ENCODE measurements at places on chromosomes 4 and X.

DNA sequence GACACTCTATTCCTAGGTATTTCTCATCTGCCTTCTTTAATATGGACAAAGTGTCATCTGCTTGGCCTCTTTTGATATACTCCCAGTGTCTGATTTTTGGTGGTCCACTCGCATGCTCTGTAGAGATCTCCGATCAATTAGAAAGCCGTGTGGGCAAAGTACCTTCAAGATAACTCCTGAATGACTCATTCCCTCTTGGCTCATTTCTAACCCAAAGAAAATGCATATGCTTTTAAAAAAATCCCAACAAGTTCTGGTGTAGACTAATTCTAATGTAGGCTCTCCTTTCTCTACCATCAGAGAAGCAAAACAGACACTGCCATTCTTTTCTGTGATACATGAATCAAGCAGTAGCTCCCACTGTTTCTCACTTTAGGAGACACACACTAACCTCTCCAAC, 714.9 kb upstream of the ADGRL3 start:
- no peak for DNase-seq

- DNase-seq = peak; percentile 71
Measured at GRCh38 chr4:156615066-156615531, 356.5 kb downstream of the PDGFC start.

GRCh38 chr4:78496021-78496643, 55.4 kb upstream of the ANXA3 start:
- DNase-seq = peak; percentile 10

GRCh38 chr4:28686618-28687017, 1826.0 kb downstream of the STIM2 start:
- no peak for DNase-seq

DNA sequence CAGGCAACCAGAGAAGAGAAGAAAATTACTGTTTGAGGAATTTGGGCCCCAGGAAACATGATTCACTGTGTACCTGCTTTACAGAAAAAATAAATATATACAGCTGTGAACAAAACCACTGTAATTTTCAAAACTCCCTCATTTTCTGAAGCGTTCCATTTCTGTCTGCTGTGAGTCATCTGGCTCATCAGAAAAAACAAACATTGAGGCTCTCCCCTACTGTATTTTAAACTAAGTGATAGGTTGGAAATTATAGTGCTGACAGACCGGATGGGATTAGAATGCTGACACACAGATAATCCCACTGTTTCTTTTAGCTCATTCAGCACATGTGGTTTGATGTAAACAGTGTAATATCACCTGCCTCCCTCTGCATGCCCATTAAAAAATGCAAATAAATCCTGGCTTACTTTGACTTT, 847.0 kb downstream of the TRIML1 start:
- peak; percentile 59 for DNase-seq

GRCh38 chr4:71404049-71404448, 65.2 kb downstream of the SLC4A4 start:
- peak; percentile 35 for DNase-seq

- DNase-seq = no peak
Measured at GRCh38 chr4:113708250-113708649, 53.3 kb downstream of the CAMK2D start.

- peak; percentile 18 for DNase-seq
Measured at GRCh38 chr4:105092768-105093167, 53.9 kb upstream of the TET2 start.

- DNase-seq = no peak
Measured at GRCh38 chrX:104488811-104489210, 77.2 kb upstream of the IL1RAPL2 start.

DNA sequence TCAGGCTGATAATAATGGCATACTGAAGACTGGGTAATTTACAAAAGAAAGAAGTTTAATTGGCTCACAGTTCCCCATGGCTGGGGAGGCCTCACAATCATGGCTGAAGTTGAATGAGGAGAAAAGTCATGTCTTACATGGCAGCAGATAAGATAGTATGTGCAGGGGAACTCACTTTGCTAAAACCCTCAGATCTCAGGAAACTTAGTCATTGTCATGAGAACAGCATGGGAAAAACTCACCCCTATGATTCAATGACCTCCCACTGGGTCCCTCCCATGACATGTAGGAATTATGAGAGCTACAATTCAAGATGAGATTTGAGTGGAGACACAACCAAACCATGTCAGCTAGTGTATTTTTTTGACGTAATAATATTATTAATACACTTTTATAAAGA, 149.8 kb upstream of the BOD1L1 start:
- DNase-seq = no peak

DNA sequence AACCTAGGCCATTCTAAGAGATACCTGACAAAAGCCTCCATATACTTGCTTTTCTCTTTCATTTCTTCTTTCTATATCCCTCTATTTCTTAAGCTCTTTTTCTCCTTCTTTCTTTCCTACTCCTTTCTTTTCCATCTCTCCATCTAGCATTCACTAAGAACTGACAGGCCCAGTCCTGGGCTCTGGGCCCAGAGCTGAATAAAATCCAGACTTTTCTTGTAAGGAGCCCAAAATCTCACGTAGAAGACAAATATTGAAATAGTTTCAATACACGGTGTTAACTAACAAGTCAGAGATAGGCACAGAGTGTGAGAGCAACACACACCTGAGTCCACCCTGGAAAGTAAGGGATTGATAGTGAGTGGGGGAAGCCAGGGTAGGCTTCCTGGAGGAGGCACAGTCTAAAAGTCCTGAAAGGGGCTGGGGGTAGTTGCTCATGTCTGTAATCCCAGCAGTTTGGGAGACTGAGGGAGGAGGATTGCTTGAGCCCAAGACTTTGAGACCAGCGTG, 73.2 kb upstream of the EFNB1 start:
- DNase-seq = peak; percentile 43

GRCh38 chrX:130625386-130625785, 223.6 kb downstream of the RBMX2 start:
- no peak for DNase-seq

DNA sequence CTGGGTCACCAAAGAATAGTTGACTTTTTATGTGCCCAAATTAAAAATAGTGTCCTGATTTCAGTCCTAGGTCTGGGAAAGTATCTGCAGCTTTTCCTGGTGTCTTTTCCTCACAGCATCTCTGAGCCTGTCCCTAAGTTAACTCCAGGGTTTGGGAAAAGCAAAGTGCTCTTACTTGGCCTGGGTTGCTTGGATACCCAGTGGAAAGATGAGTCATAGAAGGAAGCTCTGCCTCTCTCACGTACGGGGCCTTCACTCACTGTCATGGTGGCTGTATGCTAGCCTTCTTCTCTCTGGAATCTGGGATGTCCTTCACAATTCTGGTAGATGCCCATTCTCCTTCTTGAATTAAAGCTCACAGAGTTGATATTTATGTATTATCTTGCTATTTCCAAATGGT, 607.3 kb downstream of the ANKRD50 start:
- DNase-seq = no peak

GRCh38 chrX:118324588-118324987, 21.3 kb upstream of the WDR44 start:
- no peak for DNase-seq

GRCh38 chr4:10009861-10010500, 11.3 kb downstream of the SLC2A9 start:
- DNase-seq = no peak

DNA sequence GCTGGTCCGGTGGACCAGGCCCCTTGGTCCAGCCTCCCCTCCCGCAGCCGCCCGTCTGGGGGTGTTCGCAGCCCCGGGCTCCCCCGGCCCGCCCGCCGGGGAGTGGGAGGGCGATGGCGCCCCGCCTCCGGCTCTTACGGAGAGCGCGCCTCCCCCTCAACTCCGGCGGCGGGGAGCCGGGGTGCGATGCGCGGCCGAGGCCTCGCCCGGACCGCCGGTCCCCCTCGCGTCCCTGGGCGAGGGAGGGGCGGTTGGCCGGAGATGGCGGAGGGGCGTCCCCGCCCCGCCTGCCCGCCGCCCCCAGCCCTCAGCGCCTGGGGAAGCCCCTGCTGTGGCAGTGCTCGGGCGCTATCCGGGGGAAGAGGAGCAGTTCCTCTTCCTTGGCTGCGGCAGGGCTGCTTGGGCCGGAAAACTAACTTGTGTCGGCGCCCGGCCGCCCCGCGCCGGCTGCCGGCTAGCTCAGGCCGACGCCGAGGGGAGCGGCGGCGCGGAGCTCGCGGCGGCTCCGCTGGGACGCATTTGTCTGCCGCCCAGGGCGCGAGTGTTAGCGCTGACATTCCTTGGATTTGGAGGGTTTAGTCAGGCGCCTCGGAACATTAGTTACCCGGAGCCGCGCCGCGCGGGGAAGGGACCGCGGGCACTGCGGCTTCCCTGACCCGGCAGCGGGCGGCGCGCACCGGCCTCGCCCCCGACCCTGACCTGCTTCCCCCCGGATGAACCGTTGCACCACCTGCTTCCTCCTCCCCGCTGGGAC, 994 bp downstream of the GALNT7 start:
- peak; percentile 89 for DNase-seq

- DNase-seq = no peak
Measured at GRCh38 chr4:38128478-38129459, 168.6 kb downstream of the PTTG2 start.

- peak; percentile 37 for DNase-seq
Measured at GRCh38 chrX:147803948-147804347, 107.8 kb upstream of the FMR1 start.

GRCh38 chr4:22874334-22874912, 181.7 kb downstream of the GBA3 start:
- DNase-seq = no peak

- no peak for DNase-seq
Measured at GRCh38 chrX:123834116-123834515, 25.7 kb upstream of the XIAP start.

DNA sequence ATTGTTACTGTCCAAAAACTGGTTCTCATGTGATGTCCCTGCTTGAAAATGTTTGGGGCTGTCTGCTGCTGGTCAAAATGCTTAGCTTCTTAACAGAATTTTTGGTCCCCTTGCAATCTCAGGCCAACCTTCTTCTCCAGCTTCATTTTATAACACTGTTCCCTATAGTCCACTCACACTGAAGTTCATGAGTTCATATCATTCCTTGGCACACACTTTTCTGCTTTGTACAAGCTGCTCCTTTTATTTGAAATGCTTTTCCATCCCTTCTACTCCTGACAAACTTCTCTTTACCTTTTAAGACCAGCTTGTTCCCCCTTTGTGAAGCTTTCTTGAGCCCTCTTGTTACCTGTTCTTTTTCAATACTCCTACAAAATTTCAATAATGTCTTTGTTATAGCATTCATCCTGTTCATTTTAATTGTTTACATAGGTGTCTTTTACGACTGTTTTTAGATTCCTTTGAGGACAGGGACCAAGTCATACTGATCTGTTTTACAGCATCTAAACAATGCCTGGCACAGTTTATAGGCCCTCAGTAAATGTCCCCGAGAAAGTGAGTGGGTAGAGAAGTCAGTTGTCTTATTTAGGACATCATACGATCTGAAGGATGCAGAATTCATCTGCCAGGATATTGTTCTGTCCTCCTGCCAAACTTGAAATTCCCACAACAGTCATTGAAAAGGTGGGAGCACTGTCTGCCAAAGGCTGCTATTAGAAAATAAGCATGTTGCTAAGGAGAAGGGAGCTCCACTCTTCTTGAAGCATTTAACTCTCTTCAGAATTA, 134.4 kb upstream of the BMPR1B start:
- no peak for DNase-seq

DNA sequence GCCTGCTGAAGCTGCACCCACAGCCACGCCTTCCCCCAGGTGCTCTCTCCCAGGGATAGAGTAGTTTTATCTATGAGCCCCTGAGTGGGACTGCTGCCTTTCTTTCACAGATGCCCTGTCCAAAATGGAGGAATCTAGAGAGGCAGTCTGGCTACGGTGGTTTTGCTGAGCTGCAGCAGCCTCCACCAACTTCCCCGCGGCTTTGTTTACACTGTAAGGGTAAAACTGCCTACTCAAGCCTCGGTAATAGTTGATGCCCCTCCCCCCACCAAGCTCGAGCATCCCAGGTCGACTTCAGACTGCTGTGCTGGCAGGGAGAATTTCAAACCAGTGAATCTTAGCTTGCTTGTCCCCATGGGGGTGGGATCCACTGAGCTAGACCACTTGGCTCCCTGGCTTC, 84.5 kb downstream of the PRKG2 start:
- no peak for DNase-seq

- DNase-seq = no peak
Measured at GRCh38 chrX:40445691-40446090, 135.1 kb upstream of the ATP6AP2 start.
